NB4 (cell line): ENCODE measurements at places on chromosomes 3 and 15.

DNA sequence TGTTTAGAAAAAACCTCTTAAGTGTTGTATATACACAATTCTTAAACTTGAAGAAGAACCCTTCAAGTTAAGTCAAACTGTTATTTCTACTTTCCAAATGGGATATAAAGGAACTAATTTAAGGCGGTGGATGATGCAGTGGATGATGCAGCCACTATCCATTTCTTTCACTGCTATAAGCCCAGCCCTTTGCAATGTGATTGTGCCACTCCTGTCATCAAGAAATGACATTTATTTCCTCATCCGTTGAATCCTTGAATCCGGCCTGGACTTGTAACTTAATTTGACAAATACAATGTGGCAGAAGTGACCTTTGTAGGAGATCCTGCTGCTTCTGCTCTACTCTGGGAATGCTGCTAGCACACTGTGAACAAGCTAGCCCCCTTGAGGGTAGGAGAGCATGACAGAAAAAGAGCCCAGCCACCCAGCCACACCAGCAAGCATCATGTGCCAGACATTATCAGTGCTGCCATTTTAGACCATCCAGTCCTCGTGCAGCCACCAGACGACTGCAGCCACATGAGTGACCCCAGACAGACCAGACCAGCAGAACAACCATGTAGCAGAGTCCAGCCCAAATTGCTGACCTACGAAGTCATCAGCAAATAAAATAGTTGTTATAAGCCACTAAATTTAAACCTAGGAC lies 47.4 kb downstream of the UACA start:
- no peak for DNase-seq

GRCh38 chr3:143601723-143602484 lies 246.4 kb downstream of the SLC9A9 start:
- no peak for DNase-seq

GRCh38 chr15:31272558-31273257 lies 53.9 kb upstream of the KLF13 start:
- peak; percentile 56 for DNase-seq

- no peak for DNase-seq
Measured at GRCh38 chr3:137332297-137332696, 374.5 kb downstream of the IL20RB start.

DNA sequence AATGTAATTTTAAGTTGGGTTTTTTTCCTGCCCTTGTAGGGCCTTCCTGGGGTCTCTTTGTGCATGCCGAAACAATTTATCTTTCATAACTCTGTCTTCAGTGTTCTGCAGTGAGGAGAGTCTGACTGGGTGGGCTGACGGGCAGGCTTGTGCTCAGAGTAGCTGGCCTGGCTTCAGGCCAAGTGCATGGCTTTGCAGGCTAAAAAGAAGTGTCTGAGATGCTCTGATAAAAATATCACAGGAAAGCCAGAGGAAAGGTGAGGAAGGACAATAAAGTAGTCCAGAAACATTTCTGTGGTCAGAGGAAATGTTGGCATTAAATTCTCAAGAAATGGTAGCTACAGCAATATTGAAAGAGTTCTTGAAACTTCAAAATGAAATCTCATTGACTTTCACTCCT lies 25.5 kb downstream of the ST3GAL6 start:
- DNase-seq: no peak

DNA sequence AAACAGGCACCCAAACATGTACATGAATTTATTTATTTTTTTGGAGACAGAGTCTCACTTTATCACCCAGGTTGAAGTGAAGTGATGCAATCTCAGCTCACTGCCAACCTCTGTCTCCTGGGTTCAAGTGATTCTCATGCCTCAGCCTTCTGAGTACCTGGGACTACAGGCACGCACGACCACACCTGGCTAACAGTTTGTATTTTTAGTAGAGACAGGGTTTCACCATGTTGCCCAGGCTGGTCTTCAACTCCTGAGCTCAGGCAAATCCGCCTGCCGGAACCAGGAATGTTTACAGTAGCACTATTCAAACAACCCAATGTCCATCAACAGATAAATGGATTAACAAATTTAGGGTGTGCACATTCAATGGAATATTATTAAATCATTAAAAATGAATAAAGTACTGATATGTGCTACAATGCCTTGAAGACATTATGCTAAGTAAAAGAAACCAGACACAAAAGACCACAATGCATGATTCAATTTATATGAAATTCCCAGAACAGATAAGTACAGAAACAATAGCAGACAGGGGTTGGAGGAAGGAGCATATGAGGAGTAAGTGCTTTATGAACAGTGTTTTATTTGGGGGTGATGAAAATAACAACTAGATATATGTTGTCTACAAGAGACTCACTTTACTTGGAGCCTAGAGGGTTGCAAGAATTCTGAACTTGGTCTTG lies 1.3 kb downstream of the LEO1 start:
- no peak for DNase-seq

DNA sequence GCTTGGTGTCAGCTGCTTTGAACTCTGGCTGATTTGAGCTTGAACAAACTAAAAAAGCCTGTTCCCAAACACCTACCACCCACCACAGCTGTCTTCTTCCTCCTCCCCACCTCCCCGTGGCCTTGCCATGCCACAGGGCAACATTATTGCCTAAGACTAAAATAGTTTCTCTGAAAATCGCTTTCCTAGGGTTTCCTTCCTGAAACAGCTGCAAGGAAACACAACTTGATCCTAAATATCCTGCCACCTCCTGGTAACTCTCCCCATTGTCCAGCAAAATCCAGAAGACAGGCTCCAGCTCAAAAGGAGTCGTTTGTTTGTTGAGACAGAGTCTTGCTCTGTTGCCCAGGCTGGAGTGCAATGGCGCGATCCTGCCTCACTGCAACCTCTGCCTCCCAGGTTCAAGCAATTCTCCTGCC lies 193.9 kb upstream of the TPM1 start:
- DNase-seq: no peak

DNA sequence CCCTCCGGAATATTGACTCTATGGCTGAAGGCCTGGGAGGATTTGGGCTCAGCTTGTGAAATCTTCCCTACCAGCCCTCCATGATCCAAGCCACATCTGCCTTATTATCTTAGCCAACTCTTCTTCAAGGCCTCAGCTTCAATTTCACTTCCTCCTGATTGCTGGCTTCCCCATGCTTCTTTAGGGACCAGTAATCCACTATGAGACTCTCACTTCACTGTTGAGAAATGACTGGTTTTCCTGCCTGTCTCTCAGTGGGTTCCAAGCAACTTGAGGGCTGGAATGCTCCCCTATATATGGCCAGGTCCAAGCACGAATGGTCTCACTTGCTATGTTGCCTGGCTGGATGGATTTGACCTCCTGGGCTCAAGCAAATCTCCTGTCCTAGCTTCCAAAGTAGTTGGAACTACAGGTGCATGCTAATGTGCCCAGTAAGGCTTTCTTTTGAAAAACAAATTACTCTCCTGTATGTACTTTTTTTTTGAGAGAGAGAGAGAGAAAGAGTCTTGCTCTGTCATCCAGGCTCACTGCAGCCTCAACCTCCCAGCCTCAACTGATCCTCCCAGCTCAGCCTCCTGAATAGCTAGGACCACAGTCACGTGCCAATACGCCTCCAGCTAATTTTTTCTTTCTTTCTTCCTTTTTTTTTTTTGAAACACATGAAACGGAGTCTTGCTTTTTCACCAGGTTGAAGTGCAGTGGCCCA lies 7.9 kb upstream of the PIK3CB start:
- peak; percentile 71 for DNase-seq

- DNase-seq: no peak
Measured at GRCh38 chr3:171836855-171837254, 6.3 kb upstream of the TMEM212 start.

- peak; percentile 10 for DNase-seq
Measured at GRCh38 chr15:62021991-62022600, 38.2 kb downstream of the VPS13C start.

- no peak for DNase-seq
Measured at GRCh38 chr15:76503804-76504203, 167.2 kb downstream of the ISL2 start.

DNA sequence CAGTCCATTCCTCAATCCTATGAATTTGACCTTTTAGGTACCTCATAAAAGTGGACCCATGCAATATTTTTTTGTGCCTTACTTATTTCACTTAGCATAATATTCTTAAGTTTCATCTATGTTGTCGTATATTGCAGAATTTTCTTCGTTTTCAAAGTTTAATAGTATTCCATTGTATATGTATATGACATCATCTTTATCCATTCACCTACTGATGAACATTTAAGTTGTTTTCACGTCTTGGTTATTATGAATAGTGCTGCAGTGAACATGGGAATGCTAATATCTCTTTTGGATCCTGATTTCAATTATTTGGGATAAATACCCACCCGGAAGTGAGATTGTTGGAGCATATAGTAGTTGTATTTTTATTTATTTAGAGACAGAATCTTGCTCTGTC lies 65.1 kb downstream of the AP4E1 start:
- no peak for DNase-seq

GRCh38 chr3:190122198-190122771 lies 1.6 kb upstream of the P3H2 start:
- DNase-seq: no peak

GRCh38 chr3:53941950-53942349 lies 50.3 kb upstream of the SELENOK start:
- no peak for DNase-seq

GRCh38 chr3:115835946-115836345 lies 212.6 kb downstream of the GAP43 start:
- DNase-seq: no peak

DNA sequence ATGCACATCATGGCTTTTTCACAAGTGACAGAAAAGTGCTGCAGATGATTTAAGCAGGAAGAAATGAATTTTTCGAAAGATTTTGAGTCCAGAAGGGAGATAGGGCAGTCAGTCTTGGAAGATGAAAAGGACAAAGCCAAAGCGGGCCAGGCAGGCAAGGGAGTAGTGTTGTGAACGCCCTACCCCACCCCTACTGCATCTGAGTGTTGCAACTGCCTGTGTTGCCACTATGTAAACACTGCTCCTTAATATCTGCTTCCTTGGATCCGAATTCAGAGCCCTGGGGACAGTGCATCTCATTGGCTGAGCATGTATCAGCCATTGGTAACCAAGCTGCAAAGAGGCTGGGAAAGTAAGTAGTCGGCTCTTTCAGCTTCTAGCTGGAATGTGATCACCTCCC lies 39.0 kb downstream of the CNTN4 start:
- no peak for DNase-seq
